ENCODE measurements at places on chromosomes 7 and 10.

- no peak for DNase-seq
Measured at GRCh38 chr7:113099284-113099919, 12.8 kb upstream of the GPR85 start.

GRCh38 chr10:50367732-50368131 lies 116.4 kb upstream of the ASAH2 start:
- DNase-seq, result peak; percentile 30

DNA sequence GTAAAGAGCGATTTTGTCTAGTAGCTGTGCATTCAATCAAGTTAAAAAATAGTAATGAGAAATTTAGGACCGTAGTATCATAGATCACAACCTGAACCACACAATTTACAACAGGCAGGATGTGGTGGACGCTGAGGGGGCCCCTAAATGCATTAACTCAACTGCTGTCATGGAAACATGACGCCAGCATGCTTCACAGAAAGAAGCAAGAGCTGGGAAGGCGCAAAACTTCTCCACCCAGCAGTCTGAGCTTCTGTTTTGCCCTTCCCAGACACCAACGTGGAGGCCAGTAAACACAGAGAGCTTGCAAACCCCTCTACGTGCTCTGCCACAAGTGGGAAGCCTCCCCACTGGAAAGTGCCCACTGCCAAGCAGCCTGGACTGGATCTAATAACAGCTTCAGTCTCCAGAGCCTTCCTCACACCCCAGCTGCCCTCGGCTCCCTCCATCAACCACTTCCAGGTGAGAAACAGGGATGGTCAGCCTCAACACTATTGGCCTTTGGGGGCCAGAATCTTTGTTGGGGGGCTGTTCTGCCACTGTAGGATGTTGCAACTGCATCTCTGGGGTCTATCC lies 151.8 kb downstream of the SFMBT2 start:
- no peak for DNase-seq

GRCh38 chr10:35843524-35844181 lies 201.6 kb upstream of the FZD8 start:
- DNase-seq, result no peak

GRCh38 chr7:82755705-82756551 lies 312.4 kb upstream of the CACNA2D1 start:
- no peak for DNase-seq

GRCh38 chr10:22346096-22346661 lies 883 bp downstream of the SPAG6 start:
- no peak for DNase-seq

- DNase-seq, result no peak
Measured at GRCh38 chr7:106206826-106207541, 77.8 kb downstream of the NAMPT start.

GRCh38 chr7:33904681-33905388 lies 504 bp upstream of the BMPER start:
- peak; percentile 58 for DNase-seq

DNA sequence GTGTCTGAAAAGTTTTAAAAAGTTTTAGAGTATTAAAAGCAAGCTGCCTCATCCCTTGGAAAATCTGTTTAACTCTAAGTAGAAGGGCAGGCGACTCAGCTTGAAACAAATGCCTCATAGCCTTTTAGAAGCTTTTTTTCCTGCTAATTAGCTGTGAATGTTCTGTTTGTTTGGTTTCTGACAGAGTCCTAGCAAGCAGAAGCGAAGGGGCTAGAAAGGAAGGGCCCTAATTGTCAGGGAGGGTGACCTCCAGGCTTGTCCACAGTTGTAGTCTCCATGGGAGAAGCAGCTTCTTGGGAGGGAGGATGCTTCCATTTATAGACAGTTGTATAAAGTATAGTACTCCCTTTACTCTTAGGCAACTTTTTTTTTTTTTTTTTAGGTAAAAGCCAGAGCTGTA lies 90.9 kb downstream of the DNAJC1 start:
- DNase-seq, result peak; percentile 55

- DNase-seq, result no peak
Measured at GRCh38 chr10:35316218-35316967, 19.9 kb upstream of the CCNY start.

DNA sequence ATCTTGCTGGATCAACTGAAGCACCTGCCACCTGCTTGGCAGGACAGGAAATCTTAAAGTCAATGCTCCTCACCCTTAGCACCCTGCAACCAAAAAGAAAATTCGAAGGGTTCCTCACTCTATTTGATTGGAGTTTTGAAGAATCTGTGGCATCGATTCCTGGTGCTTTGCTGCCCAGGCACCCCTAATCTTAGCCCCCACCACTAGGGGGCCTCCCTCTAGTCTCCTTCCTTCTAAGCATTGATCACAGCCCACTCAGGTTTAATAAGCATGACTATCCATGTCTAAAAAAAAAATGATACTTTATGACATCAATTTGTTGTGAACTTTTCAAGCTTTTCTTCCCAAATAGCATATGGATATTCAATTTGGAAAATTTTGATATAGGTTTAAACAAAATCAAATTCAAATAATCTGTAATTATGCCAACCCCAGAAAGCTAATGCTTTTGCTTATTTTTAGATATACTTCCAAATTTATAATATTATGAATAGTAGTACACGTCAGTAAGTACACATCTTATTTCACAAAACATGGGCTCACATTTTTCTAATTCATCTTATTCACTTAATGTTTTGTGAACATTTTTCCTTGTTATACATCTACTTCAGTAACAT lies 45.3 kb downstream of the NRG3 start:
- peak; percentile 1 for DNase-seq

GRCh38 chr10:118950190-118950680 lies 79.3 kb upstream of the NANOS1 start:
- DNase-seq, result peak; percentile 4

- no peak for DNase-seq
Measured at GRCh38 chr7:92798517-92799249, 37.7 kb downstream of the CDK6 start.

DNA sequence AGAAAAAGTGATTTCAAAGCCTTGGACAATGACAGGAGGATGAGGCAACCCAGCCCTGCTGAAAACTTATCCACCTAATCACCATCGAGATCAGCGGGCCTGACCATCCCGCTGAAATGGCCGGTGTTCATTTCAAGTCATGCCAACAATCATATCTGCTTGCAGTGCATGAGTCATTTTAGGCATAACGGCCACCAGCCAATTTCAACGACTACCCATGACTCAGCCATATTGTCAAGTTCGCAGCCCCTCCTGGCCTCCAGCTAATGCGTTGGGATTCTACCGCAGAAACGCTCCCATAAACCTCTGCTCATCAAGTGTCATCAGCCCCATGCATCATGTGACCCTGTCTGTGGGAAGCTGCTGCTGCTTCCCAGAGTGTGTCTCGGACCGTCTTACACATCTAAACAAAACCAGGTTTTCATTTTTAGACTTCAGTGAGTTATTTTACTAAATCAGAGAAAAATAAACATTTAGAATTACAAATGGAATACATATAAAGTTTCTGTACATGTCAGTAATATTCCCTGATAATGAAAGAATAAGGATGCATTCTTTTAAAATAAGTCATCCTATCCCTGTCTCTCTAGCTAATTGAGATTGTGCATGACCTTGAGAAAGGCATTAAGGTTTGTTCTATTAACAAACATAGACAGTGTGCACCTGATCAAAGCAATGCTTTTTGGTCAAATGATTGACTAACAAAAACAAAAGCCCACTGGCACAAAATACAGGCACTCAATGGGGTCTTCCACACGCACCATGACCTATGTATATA lies 188.9 kb downstream of the ADAM12 start:
- DNase-seq, result no peak

DNA sequence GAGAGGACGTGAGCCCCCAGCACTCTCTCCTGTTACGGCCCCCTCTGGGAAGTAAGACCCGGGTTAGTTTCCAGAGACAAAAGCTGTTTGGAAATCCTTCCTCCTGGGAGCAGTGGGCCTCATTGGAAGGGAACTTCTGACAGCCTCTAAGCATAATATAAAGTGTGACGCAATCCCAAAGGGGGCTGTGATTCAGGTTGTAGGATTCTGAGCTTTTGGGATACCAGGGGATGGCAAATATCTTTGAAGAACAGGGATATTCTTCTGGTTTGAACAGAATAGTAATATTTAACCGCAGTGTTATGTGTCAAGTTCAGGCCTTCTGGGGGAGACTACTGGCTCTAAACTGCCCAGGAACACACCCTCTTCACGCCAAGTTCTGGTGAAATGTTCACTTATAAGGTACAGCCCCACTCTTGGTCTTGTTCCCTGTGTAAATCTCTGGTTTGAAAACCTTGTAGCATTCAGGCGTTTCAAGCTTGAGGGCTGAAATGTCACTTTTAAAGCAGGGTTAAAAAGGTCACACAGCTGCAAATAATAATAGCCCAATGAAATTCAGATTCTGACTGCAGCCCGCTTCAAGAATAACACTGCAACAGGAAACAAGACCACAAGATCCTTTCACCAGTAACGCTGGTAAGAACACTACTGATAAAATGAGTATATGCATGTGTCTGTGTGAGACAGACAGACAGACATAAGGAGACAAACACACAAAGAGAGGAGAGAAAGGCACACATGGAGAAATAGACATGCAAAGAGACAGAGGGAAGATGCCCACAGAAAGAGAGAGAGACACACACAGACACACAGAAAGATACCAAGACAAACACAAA lies 69.0 kb downstream of the CREB5 start:
- DNase-seq, result no peak

- DNase-seq, result no peak
Measured at GRCh38 chr7:26648554-26648953, 215.8 kb downstream of the SKAP2 start.

Data from NCI-H69 (cell line).